NCI-H460 (cell line): ENCODE measurements at places on chromosomes 6 and 20. TPM values are rescaled to one million over a fixed set of nuclear protein-coding genes. Genes with fewer than 3 reads are reported as not detected.

PLG gene
- total RNA-seq = not detected in 2 replicates

TMEM200A gene
- total RNA-seq = not detected in 2 replicates

COL21A1 gene
- not detected in 2 replicates for total RNA-seq

AARS2 gene
- total RNA-seq = 7.8 and 8.5 TPM in 2 replicates

FOXO3 gene
- 6.0 and 6.2 TPM in 2 replicates for total RNA-seq

CRISP2 gene
- 0.12 TPM in 1 of 2 replicates, not detected in the other for total RNA-seq

NKX2-2 gene
- total RNA-seq = not detected in 2 replicates

PRR18 gene
- total RNA-seq = 0.20 and 0.35 TPM in 2 replicates

DNA sequence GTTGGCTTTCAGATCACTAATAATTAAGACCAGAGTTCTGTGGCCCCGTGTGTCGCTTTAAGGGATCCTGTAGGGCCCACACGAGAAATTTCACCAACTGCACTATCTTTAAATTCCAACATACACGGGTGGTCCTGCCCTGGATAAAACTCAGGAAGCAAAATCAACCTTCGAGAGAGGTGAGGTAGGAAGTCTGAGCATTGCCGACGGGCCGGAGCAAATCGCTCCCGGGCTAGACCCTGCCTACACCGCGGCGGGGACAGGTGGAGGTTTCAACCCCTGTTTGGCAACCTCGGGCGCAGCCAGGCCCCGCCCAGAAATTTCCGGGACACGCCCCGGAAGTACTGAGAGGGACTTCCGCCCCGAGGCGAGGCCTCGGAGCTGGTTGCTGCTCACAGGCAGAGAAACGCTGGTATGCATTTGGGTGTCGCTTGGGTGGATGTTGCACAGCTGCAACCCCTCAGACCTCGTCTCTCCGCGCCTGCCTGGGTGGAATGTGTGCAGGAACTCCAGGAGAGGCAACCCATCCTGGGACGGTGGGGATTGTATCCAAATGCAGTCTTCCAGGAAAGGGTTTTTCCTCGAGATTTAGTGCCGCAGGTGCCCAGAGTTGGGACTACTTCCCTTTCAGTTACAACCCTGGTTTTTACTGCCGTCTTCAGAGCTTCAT is 19.9 kb downstream of the ZKSCAN8 start:
- peak; percentile 50 for DNase-seq

DNA sequence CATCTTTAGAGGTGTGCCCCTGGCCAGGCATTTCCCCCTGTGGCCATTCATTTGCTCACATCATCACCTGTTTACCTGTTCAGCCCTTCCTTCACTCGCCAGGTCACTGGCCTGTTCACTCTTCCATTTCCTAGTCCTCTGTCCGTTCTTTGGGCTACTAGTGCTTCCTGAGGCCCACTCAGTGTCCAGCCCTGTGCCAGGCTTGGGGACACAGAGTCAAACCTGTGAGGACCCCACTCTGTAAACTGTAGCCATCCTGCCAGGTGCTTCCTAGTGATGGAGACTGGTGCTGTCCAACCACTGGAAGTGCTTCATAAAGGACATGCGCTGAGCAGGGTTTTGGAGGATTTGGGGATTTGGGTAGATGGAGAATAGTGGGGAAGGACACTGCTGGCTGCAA is 3.5 kb downstream of the DLGAP4 start:
- no peak for DNase-seq

GRCh38 chr20:50304501-50304856 is 113.8 kb downstream of the CEBPB start:
- DNase-seq = no peak

DNA sequence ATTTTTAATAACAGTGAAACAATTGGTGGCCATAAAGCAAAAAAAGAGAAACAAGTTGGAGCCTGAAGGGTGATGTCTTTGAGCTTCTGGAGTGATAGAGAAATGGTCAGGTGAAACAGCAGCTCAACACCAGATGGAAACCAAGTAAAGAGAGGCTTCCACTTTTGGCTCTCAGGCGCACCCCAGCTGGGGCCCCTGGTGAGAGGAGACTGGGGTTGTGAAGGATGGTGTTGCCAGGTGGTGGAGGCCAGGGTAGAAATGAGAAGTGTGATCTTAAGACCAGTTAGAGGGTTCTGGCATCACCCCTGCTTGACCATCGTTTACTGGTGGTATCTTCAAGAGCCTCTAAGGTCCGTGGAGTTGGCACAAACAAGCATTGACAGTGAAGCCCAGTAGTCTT is 126.0 kb upstream of the AKIRIN2 start:
- no peak for DNase-seq

DNA sequence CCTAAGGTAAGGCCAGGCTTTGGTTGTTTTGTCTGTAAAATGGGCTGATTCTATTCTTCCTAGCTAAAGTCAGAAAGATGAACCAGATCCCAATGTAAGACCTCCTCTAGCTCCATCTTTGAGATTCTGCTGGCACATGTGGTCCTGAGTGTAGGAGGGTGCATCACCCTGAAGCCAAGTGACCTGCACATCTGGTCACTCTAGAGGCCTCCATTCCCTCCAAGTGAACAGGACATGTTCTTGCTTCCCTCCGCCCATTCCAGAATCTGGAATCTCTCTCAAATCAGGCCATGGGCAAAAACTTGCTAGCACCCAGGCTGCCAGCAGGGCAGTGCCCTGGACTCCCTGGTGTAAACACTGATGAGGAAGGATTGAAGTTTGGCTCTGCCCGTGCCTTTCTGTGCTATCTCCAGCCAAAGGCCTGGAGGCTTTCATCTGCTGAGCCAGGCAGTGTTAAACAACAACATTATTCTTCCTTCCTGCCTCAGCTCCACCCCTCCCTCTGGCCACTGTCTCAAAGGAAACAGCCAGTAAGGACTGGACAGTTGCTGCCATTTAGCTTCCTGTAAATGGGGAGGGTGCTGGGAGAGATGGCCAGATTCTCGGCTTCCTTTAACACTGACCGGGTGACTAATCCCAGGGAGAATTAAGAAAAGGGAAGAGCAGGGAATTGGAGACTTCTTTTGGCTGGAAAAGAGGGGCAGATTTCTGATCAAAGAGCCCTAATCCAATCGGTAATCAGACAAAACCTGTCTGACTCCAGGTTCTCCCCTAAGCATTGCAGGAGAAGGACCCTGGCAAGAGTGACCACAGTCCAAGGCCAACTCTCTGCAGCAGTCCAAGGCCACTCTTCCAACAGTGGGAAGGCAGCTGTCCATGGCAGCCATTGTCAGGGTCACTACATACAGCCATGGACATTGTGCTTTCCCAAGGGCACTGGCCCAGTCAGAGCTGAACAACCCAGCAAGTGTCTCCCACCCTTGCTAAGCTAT is 19.5 kb upstream of the ADGRF1 start:
- no peak for DNase-seq

GRCh38 chr6:97195117-97195516 is 87.9 kb downstream of the MMS22L start:
- DNase-seq = no peak

DNA sequence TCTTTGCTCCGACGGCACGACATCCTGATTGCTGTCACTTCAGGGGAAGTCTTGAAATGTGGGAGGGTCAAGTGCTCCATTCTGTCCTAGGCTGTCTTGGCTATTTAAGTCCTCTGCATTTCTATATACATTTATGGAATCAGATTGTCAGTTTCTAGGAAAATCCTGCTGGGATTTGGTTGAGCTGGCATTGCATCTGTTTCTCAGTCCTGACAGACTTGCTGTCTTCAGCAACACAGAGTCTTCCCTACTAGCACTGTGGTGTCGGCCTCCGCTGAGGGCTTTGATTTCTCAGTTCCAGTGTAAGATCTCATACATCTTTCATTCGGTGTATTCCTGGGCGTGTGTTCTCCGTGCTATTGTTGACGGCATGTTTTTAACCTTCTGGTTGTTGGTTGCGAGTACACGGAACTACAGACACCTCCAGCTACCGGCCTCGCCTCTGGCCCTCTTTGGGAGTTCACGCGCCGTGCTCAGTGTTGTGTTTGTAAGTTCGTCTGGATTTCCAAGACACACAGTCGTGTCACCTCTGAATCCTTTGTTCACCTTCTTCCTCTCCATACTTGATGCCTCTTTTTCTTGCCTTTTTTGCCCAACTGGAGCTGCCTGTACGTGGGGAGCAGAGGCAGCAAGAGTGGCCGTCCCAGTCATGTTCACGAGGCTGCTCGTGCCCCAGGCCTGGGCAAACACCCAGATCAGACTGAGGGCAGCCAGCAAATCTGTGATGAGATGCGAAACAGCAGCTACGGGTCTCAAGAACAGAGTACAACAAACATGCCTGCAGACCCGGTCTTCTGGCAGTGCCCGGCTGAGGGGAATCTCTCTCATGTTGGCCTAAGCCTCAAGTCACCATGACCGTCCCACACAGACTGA is 92.8 kb downstream of the TAF4 start:
- no peak for DNase-seq

GRCh38 chr20:58584881-58585752 is 66.0 kb upstream of the STX16 start:
- DNase-seq = no peak

- no peak for DNase-seq
Observed at GRCh38 chr6:2793534-2794151, 28.4 kb downstream of the WRNIP1 start.

GRCh38 chr6:71745525-71745924 is 140.8 kb upstream of the RIMS1 start:
- no peak for DNase-seq

DNA sequence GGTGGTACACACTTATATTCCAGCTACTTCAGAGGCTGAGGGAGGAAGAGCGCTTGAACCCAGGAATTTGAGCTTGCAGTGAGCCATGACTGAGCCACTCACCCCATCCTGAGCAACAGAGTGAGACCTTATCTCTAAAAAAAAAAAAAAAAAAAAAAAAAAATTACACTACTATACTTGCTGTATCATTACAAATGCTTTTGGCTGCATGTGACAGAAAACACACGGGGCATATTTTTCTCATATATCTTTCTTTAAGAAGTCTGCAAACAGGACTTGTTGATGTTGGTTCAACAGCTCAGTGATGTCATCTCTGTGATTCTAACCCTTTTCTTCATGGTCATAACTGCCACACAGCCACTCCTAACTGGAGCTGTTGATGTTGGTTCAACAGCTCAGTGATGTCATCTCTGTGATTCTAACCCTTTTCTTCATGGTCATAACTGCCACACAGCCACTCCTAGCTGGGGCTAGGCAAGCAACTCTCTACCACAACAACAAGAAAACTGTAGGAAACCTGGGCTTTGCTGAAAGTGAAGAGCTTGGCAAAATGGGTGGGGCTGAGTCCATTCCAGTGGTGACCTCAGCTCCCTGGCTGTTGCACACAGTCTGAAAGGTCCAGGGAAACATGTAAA is 19.8 kb downstream of the MTFR2 start:
- no peak for DNase-seq

- DNase-seq = no peak
Observed at GRCh38 chr6:98847779-98848538, 13.6 kb downstream of the POU3F2 start.

DNA sequence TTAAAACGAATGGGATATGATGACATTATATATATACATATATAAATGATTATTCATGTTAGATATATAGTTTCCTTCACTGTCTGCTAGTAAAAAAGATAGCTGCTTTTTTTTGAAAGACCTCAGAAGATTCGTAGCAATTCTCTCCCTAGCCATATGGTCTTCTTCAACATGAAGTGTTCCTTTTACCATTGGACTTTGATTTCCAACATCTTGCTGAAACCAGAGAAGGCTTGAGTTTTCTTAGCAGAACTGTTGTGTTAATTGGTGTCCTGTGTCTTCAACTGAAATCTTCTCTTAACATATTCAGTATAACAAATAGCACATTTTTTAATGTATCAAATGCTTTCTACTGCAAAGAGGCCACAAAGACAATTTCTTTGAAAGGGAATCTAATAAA is 55.3 kb downstream of the FNDC1 start:
- no peak for DNase-seq

DNA sequence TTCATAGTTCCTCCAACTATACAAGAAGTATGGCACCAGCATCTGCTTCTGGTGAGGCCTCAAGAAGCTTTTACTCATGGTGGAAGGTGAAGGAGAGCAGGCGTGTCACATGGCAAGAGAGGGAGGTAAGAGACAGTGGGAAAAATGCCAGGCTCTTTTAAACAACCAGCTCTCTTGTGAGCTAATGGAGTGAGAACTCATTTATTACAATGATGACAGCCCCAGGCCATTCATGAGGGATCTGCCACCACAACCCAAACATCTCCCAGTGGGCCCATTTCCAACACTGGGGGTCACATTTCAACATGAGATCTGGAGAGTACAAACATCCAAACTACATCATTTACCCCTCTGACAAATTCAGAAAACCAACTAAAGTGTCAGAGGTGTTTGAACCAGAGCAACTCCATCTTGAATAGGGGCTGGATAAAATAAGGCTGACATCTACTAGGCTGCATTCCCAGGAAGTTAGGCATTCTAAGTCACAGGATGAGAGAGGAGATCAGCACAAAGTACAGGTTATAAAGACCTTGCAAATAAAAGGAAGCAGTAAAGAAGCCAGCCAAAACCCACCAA is 2.2 kb upstream of the UBD start:
- no peak for DNase-seq

DNA sequence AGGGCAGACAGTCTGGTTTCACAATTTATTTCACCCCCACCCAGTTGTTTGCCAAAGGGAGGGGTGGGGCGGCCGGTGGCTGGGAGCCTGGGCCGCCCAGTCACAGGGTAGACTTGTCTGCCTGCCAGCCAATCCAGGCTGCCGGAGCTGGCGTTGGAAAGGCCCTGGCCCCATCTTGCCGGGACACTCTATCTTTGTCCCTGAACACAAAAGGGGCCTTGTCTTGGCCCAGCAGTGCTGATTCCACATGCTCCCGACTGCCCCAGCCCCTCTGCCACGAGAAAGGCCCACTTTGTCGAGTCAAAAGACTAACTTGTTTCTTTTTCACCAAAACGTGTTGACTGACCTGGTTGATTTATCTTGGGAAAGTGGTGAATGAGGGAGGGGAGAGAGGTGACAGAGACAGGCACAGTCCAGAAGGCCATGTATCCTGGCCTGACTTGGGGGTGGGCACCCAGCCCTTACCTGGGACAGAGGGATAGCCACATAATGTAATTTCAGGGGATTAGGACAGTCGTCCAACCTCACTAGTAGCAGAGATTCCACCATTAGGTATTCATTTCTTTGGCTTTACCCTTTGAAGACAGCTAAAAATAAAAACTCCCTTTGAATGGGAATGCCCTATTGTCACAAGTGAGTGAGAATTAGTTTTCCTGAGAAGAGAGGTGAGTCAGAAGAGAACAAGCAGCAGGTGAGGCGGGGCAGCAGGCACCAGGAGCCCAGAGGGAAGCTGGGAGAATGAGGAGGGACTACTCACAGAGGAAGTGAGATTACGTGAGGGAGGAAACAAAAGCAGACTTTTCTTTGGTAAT is 67.0 kb upstream of the SIRPA start:
- DNase-seq = peak; percentile 17

DNA sequence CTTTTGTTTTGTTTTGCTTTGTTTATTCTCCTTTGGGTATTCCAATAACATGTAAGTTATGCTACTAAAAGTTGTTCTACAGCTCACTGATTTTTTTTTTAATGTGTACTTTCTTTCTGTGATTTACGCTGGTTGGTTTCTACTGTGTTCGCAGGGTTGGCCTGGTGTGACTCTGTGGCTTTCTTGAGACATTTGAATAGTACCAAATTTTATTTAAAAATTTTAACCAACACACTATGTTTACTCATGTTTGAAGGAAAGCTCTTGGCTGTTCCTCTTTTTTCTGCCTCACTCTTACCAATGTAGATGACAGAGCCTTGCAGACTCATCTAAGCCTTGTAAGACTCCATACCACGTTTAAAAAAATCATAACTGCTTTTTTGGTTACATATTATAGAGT is 1784.9 kb upstream of the DEFB115 start:
- DNase-seq = no peak

GRCh38 chr6:129498950-129499842 is 210.8 kb downstream of the ARHGAP18 start:
- peak; percentile 60 for DNase-seq

GRCh38 chr6:168294901-168295300 is 24.7 kb downstream of the DACT2 start:
- no peak for DNase-seq
